ENCODE measurements at places on chromosomes 13 and 19.
A peak's percentile ranks its signal among the peaks of the same experiment; 100 is the strongest.

DNA sequence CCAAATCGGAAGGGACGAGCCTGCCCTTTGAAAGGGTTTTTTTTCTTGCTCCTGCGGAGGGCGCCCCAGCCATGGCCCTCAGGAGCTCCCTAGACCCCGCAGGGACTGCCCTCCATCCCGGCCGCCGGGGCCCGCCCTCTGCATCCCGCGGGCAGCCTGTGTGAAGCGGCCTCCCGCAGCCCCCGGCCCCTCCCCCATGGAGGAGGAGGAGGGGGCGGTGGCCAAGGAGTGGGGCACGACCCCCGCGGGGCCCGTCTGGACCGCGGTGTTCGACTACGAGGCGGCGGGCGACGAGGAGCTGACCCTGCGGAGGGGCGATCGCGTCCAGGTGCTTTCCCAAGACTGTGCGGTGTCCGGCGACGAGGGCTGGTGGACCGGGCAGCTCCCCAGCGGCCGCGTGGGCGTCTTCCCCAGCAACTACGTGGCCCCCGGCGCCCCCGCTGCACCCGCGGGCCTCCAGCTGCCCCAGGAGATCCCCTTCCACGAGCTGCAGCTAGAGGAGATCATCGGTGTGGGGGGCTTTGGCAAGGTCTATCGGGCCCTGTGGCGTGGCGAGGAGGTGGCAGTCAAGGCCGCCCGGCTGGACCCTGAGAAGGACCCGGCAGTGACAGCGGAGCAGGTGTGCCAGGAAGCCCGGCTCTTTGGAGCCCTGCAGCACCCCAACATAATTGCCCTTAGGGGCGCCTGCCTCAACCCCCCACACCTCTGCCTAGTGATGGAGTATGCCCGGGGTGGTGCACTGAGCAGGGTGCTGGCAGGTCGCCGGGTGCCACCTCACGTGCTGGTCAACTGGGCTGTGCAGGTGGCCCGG is 815 bp downstream of the MAP3K10 start:
- DNase-seq: no peak

- peak; percentile 84 for DNase-seq
These were observed 39.3 kb downstream of the MBNL2 start for GRCh38 chr13:97261254-97262005.

GRCh38 chr19:18310118-18310909 is 12.6 kb downstream of the LSM4 start:
- no peak for DNase-seq

- DNase-seq: peak; percentile 22
These were observed 13.4 kb upstream of the SIGLEC12 start for GRCh38 chr19:51514866-51515481.
